ENCODE measurements at places on chromosomes 11 and 22.

DNA sequence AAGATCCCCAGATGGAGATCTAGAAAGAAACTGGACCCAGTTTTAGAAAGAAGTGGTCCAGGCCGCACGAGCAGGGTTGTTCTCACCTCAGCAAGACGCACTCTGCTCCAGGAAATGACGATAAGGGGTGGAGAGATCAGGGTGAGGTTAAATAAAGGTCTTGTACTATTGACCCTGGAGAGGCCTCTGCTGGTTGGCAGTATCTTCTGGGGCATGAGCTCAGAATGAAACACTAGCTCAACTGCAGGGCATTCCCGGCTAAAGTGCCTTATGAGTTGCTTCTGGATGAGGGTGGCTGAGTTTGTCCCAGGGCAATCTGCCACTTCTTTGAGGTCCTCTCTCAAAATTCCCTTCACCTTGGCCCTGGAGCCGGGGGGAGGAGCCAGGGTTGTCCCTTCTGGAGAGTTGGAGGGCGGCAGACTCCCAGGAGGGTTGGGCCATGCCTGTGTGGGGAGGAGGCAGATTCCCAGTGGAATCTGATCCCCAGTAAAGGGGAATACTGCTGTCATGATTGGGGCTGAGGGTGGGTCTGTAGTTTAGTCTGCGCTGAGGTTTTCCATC is 10.9 kb downstream of the USP2 start:
- no peaks in the 10 kb centered on the region for H3K4me1 ChIP-seq
- no peak overlapping the region for H3K4me3 ChIP-seq
- H3K36me3 ChIP-seq = no peaks in the 10 kb centered on the region
- no peak for DNase-seq
- H3K27ac ChIP-seq = no peak overlapping the region

DNA sequence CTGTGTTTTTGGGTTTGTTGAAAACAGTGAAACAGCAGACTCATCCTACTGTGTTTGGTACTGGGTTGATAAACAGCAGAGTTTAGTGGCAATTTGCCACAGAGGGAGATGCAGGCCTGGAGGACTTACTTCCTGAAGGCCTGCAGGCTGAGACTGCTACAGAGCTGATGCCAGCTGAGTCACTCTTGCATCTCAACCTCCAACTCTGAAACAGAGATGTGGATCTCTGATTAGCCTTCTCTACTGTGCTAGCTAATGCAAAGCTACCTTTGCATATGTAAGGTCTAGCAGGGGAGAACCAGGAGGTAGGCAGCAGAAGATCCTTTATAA is 14.3 kb downstream of the ATP5MG start:
- H3K27me3 ChIP-seq = no peaks in the 10 kb centered on the region
- H3K4me1 ChIP-seq = peaks cover 8% of the 10 kb centered on the region

GRCh38 chr11:133234883-133235282 is 297.4 kb downstream of the OPCML start:
- DNase-seq = no peak
- H3K36me3 ChIP-seq = no peaks in the 10 kb centered on the region
- H3K27me3 ChIP-seq = peaks cover 7% of the 10 kb centered on the region
- H3K27ac ChIP-seq = no peak overlapping the region
- H3K4me3 ChIP-seq = no peak overlapping the region

- no peak overlapping the region for H3K4me3 ChIP-seq
- no peak for DNase-seq
- no peaks in the 10 kb centered on the region for H3K4me1 ChIP-seq
- no peaks in the 10 kb centered on the region for H3K27me3 ChIP-seq
Measured at GRCh38 chr11:79959318-79959717, 518.5 kb upstream of the TENM4 start.

DNA sequence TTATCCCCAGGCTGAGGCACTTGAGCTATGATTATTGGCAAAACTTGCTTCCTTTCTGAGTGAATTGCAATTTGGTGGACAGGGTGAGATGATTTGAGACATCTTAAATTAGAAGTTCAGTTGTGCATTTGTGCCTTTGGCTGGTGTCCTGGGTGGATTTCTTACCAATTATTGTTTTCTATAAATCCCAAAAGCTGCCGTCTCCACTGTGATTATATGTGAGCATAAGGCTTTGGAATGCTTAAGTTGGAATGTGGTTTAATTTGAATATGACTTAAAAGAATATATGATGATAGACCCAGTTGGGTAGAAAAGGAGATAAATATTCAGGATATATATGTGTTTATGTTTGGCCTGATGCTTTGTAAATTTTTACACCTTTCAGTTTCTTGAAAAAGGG is 70.0 kb downstream of the EXT2 start:
- no peak for DNase-seq
- H3K4me1 ChIP-seq = peaks cover 3% of the 10 kb centered on the region
- no peaks in the 10 kb centered on the region for H3K27me3 ChIP-seq
- no peak overlapping the region for H3K4me3 ChIP-seq

GRCh38 chr22:38257181-38257580 is 15.6 kb downstream of the TMEM184B start:
- H3K4me1 ChIP-seq = peaks cover 26% of the 10 kb centered on the region
- H3K4me3 ChIP-seq = no peak overlapping the region
- H3K27me3 ChIP-seq = no peaks in the 10 kb centered on the region
- no peak for DNase-seq
- no peaks in the 10 kb centered on the region for H3K36me3 ChIP-seq

- H3K4me1 ChIP-seq = no peaks in the 10 kb centered on the region
- H3K36me3 ChIP-seq = no peaks in the 10 kb centered on the region
- H3K27ac ChIP-seq = no peak overlapping the region
- peaks cover 4% of the 10 kb centered on the region for H3K27me3 ChIP-seq
Measured at GRCh38 chr11:13042873-13043342, 33.8 kb downstream of the RASSF10 start.

DNA sequence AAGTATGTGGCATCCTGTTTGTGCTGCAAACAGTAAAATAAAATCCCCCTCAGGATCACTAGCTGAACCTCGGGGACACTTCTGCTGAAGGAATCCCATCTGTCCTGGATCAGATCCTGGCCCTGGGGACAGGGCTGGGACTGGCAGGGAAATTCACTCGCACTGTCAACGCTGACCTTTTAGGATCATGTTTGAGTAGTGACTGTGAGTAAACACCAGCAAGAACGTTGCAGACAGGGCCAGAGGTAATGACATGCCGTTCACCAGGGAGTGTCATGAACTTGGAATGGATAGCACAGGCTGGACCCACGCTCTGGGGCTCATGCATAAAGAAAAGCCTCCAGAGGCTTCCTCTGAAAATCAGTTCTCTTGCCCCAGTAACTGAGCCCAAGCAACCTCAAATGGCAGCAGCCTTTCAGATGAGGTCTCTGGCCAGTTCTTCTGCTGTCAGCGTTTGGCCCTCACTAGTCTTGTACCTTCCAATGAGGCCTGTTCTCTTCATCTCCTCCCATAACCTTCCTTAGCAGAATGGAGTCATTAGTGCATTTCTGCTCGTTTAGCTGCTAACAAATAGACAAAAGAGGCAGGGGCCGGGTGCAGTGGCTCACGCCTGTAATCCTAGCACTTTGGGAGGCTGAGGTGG is 51.0 kb upstream of the BARX2 start:
- H3K36me3 ChIP-seq = no peaks in the 10 kb centered on the region
- no peak for DNase-seq
- no peaks in the 10 kb centered on the region for H3K4me1 ChIP-seq
- peaks cover 19% of the 10 kb centered on the region for H3K27me3 ChIP-seq

DNA sequence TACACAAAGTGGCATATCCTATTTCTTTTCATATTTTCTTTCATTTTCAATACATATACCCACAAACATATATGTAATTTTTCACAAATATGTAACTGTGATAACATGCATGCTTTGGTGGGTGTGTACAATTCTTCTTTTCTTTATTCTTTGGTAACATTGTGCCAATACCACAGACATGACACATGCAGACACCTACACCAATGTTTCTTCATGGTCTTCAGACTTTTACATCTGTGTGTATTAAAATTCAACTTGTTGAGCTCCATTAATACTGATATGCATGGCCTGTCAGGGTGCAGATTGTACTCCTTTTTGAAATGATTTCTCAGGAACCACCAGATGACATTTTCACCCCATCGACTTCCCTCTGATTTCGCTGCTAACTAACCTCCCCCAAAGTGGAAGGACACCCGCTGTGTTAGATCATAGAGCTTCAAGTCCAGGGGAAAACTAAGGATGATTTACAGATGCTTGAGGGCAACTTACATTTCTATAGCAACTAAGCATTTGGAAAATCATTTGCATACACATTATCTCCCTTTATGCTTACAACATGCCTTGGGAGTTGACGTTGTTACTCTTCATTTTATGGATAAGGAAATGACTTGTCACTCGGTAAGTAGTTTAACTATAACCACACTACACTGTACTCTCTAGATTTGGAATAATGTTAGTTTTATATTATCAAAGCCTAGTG is 10.5 kb upstream of the PANX3 start:
- peaks cover 42% of the 10 kb centered on the region for H3K27me3 ChIP-seq
- peaks cover 1% of the 10 kb centered on the region for H3K4me1 ChIP-seq
- DNase-seq = no peak
- no peaks in the 10 kb centered on the region for H3K36me3 ChIP-seq
